CD4-positive, alpha-beta T cell treated with Interleukin-6 for 4 hours (primary cell): ENCODE measurements at places on chromosomes 2 and 18.
A peak's percentile ranks its signal among the peaks of the same experiment; 100 is the strongest.

- peak; percentile 30 for DNase-seq
Measured at GRCh38 chr2:201182650-201183364, at the start of gene CASP10. CASP10 (plus strand) TSS chr2:201183141; CDS start chr2:201185778, 2,637 bp downstream.

DNA sequence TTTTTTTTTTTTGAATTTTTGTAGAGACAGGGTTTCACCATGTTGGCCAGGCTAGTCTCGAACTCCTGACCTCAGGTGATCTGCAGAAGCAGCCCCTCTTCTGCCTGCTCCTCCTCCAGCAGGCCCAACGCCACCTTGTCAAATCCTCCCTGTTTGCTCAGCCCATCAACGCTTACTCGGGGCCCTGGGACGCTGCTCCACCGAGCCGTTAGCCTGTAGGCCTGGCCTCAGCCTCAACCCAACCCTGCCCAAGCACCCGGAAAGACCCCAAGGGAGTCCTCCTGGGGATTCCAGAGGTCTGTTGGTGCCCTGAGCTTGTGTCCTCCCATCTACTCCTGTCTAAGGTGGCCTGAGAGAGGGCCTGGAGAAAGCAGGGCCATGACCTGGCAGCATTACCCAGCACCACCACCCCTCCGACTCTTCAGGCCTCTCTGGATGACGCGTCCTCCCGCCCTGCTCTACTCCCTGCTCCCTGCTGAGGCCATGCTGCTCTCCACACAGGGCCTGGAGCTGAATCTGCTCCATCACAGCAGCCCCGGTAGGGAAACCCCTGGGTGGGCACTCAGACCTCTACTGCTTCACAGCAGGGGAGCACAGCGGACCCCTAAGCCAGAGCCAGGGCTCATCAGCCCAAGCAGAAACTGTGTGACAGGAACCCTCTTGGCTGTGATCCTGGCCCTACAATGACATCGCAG is 3.2 kb downstream of the STK25 start:
- no peak for DNase-seq

GRCh38 chr2:60334610-60335009 is 218.8 kb downstream of the BCL11A start:
- DNase-seq = no peak

DNA sequence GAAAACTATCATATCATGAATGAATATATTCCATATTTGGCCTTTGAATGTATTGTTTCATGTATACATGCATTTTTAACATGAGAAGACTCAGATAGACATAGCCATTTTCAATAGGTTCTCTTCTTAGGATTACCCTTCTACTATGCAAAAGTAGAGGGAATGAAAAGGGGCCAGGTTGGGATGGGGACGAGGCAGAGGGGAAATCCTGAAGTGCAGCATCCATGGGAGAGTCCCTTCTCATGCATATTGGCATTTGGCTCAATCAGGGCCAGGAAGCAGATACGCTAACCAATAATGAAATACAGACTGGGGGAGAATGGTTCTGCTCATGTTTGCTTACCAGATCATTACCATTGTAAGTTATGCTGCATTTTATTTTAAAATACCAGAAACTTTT is 475.8 kb downstream of the STK39 start:
- DNase-seq = no peak

DNA sequence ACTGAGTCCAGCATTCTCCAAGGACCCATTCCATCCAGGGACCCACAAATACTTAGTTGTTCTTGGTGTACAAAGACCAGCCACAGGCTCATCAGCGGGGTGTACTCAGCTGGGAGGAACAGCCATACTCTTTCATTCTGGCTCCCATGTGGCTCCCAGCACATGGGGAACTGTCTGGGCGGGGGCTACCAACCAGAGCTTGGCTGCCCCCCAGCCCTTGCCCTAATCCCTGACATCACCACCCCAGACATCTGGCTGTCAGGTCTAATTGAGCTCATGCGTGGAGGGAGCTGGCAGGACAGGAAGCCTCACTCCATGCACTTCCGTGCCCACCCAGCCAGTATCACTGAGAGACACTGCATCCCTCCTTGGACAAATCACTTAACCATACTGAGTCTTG is 283.6 kb downstream of the DYSF start:
- no peak for DNase-seq

GRCh38 chr18:75170022-75170789 is 38.7 kb downstream of the PTGR3 start:
- no peak for DNase-seq

DNA sequence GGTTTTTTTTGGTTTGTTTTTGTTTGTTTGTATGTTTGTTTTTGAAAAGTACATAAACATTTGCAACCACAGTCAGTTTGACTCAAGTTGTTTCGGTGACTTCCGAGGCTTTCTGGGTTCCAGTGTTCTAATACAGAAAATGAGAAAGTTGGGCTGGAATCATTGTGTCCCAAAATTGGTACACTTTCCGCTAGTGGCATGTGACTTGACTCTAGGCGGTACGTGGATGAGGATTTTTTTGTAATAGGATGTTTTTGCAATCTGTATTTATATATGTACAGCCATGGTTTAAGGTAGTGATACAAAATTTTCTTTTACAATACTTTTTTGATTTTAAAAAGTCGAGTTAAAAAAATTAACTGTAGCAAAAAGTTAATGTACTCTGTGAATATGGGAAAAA is 1.7 kb downstream of the MFF start:
- no peak for DNase-seq

- no peak for DNase-seq
Measured at GRCh38 chr2:44290261-44290660, 15.0 kb downstream of the SLC3A1 start.

DNA sequence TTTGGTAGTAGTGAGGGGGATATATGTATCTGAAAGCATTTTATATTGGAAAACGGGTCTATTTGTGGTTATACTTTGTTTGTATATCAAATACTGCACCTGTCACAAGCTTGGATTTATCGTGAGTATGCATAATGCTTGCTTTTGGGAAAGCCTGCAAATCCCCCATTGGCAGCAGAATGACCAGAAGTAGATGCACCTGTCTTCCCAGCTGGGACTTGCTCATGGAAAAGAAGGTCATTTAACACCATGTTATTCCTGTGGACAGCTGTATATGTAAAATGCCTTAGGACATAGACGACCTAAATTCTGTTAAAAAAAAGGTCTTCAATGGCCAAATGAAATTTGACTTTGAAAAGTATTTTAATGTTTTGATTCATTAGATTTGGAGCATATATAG is 599.4 kb downstream of the XIRP2 start:
- DNase-seq = no peak

DNA sequence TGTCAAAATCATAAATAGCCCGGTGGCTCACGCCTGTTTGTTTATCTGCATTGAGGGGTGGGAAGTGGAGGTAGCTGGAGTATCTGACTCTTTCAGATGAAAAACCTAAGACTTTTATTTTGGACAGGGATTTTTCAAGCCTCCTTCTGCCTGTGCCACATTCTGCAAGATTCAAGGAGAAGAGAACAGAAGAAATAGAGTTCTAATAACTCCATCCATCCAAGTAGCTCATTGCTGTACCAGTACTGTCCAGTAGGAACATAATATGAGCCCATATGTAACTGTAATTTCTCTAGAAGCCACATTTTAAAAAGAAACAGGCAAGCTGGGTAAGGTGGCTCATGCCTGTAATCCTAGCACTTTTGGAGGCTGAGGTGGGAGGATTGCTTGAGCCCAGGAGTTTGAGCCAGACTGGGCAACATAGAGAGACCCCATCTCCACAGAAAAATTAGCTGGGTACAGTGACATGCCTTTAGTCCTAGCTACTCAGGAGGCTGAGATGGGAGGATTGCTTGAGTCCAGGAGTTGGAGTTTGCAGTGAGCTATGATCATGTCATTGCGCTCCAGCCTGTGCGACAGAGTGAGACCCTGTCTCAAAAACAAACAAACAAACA is 35.4 kb upstream of the NT5DC4 start:
- DNase-seq = no peak

GRCh38 chr2:202140522-202141252 is 67.6 kb downstream of the KIAA2012 start:
- no peak for DNase-seq

GRCh38 chr2:217165547-217165946 is 305.7 kb upstream of the TNP1 start:
- no peak for DNase-seq

DNA sequence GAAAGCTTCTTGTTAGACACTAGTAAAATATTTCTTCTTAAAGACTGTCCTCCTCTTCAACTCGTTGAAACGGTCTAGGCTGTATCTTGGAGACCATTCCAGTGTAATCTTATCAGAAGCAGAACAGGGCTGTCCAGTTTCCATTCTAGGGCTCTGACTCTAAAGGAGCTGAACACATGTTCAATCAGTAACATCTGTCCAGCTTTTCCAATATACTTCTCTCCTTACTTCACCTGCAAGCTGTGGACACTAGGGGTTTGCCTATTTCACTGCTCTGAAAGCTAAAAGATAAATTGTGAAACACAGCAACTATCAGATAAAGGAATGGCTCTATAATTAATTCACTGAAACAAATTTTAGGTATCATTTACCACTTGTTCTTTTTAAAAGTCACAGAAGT is 73.8 kb downstream of the ZNF385B start:
- DNase-seq = no peak

GRCh38 chr18:34084635-34085034 is 140.1 kb downstream of the NOL4 start:
- DNase-seq = no peak

DNA sequence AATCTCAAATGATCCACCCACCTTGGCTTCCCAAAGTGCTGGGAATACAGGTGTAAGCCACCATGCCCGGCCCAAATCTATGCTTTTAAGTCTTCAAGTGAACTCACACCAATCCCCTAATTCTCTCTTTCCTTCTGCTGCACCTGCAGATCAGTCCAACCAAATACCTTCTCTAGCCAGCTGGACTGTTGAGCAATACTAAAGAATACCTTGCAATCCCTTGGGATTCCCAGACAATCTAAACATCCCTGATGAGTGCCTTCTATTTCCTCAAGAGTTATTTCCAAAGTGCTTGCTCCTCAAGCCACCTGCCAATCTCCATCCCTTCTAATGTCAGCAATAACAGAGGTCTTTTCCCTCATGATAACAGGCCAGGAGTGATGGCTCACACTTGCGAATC is 48.6 kb downstream of the SF3B1 start:
- DNase-seq = no peak

GRCh38 chr2:4588606-4589005 is 885.2 kb downstream of the DCDC2C start:
- no peak for DNase-seq

GRCh38 chr18:49966090-49966489 is 152.8 kb upstream of the ACAA2 start:
- no peak for DNase-seq

- DNase-seq = no peak
Measured at GRCh38 chr2:223978451-223978850, 21.2 kb downstream of the MRPL44 start.

DNA sequence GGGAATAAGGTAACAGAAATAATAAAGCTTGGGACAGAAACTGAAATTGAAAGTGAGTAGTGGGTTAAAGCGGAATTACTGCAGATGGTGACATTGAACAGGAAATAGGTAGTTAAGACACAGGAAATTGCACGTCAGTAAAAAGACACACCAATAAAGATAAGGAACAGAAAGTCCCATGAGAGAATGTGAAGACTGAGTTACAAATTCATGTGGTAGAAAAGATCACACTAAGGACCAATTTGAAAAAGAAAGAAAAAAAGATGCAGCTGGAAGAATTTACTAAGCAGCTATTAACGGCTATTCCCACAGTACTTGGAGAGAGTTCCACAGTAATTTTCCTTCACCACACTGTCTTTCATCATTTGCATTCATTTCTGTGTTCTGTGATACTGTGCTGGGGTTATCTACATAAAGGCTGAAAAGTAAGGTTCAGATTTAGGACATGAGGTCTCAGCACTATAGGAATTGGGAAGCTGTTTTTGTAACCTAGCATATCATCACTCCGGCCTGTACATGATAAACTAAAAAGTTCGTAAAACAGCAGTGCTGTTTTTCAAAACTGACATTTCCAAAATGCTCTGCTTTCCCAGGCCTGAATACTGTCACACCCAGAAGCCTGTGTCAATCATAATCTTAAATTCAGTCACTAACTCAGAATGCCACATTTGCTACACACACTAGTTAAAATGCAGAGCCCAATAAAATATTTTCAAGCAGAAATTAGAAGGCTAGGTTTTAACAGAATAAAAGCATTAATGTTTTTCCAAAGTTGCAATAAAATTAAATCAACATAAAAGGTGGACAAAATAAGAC is 42.9 kb downstream of the SRBD1 start:
- no peak for DNase-seq

DNA sequence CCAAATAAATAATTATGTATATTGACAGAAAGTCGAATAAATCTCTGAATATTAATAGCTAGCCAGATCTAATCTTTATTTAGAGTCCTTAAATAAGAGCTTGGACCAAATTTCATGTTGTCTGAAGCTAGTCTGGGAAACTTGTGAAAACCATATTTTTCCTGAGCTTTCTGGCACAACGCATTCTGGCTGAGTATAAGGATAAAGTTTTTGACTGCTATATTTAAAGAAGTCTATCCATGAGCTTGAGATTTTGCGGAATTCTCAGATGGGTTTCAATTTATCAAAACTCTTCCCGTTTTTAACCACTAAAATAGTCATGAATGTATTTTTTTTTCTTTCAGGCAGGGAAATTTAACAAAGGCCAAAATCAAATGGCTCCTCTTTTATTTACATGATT is 23.8 kb downstream of the FAP start:
- DNase-seq = no peak

GRCh38 chr2:183474912-183475695 is 350.9 kb downstream of the NUP35 start:
- DNase-seq = no peak

DNA sequence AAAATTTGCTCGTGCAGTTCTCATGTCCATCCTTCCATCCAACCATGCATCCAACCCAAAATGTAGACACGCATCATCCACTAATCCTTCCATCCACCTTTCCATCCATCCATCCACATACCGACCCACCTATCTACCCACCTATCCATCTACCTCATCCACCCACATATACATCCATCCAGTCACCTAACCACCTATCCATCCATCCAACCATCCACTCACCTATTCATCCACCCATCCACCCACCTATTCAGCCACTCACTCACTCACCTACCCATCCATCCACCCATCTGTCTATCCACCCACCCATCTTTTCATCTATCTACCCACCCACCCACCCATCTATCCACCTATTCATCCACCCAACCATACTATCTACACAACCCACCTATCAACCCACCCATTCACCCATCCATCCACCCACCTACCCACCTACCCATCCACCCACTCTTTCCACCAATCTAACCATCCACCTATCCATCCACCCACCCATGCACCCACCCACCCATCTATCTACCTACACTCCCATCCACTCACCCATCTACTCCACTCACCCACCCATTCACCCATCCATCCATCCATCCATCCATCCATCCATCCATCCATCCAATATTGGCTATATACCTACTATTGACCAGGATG is 94.3 kb downstream of the VAPA start:
- DNase-seq = no peak

GRCh38 chr2:218263817-218264641 is 3.2 kb downstream of the GPBAR1 start:
- DNase-seq = no peak

- DNase-seq = no peak
Measured at GRCh38 chr2:216107760-216108159, 1.4 kb upstream of the XRCC5 start.

GRCh38 chr2:139684286-139684860 is 904.2 kb upstream of the NXPH2 start:
- no peak for DNase-seq

- no peak for DNase-seq
Measured at GRCh38 chr2:27915191-27915590, 24.7 kb downstream of the BABAM2 start.

GRCh38 chr2:17388798-17389197 is 129.4 kb downstream of the RAD51AP2 start:
- no peak for DNase-seq

- DNase-seq = no peak
Measured at GRCh38 chr2:217636991-217637561, 365.7 kb downstream of the TNS1 start.
